SK-N-SH treated with all-trans-retinoic acid at 6 μM for 48 hours (cell line): ENCODE measurements at places on chromosomes 12 and 14.

- ATAC-seq = no peak
These were observed 268.2 kb upstream of the DAAM1 start for GRCh38 chr14:58920230-58920629.

- ATAC-seq = peak; percentile 37
These were observed 15.8 kb upstream of the ORAI1 start for GRCh38 chr12:121610239-121611149.

GRCh38 chr12:10641735-10642500 lies 28.5 kb upstream of the MAGOHB start:
- no peak for ATAC-seq

- no peak for ATAC-seq
These were observed 745.7 kb downstream of the DIO2 start for GRCh38 chr14:79465651-79466050.

- ATAC-seq = peak; percentile 63
These were observed 84.3 kb downstream of the TNFAIP2 start for GRCh38 chr14:103207388-103208072.

GRCh38 chr14:89978656-89979055 lies 22.9 kb downstream of the TDP1 start:
- ATAC-seq = no peak

- ATAC-seq = no peak
These were observed 30.9 kb upstream of the AMN start for GRCh38 chr14:102891556-102891955.

DNA sequence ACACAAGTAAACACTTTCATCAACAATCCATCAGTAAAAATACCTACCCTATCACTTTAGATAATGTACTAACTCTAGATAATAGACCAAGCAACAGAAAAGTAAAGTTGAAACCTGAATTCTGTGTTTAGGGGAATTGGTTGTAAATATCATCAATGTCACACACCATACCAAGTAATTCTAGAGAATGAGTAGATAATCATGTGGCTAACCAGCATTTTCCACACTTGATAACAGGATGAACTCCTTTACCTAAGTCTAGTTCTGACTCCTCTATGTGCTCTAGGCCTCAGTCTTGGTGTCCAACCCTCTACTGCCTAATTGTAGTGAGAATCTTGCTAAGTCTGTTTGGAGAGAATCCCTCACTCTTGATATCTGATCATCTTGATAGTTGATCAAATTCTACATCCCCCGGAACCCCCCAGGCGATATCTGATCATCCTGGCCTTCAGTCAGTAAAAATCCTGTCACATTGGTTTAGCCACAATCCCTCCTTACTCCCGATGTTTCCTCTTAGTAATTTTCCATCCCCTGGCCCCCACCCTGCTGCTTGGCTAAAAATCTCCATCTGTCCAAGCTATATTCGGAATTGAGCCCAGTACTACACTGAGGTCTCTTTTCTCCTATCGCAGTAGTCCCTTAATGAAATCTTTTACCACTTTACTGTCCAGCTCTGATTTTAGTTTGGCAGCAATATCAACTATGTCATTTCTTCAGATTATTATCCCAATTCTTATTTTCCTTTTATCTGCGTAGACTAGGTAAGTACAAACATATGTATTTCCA lies 3.4 kb upstream of the SLCO1A2 start:
- ATAC-seq = no peak

- ATAC-seq = peak; percentile 58
These were observed 20.0 kb upstream of the FICD start for GRCh38 chr12:108495054-108495453.

DNA sequence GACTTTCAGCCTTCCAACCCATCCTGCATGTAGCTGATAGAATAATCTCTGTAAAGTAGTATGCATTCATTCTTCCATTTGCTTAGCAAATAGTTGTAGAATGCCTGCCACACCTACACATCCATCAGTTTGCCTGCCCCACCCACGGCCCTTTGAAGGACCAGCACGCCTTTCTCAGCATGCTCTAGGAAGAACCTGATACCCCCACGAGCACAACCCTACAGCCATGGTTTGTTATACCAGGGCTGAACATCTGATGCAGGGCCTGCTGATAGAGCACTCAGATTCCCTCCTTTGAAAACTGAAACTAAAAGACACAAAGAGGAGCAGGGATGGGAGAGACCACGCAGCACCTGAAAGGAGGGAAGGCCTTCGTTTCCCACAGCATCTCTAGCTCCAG lies 205.1 kb downstream of the ANO2 start:
- no peak for ATAC-seq

DNA sequence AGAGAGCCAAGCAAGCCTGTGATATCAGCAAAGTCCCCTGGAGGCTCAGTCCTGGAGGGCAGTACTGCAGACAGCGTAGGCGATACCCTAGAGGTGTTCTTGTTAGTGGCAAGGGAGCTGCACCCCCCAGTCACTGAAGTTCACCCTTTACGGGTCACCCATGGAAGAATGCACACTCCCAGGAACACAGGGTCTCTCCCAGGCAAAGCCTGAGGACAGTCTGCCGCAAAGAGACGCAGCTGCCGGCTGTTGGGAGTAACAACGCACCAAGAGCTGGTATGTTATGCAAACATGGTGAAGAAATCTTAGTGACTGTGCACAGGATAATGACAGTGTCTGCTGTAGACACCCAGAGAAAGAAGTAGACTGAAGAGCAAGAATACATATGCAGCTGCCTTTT lies 43.5 kb upstream of the NOS1 start:
- no peak for ATAC-seq

- ATAC-seq = no peak
These were observed 22.7 kb downstream of the MFAP5 start for GRCh38 chr12:8639936-8640335.

- peak; percentile 87 for ATAC-seq
These were observed at the start of gene ADCY6 for GRCh38 chr12:48788854-48789775. Gene ADCY6, minus strand, starts transcription at chr12:48789089. Its CDS starts 5,655 bp downstream, at chr12:48783434.

- no peak for ATAC-seq
These were observed 341 bp downstream of the ZNF10 start for GRCh38 chr12:133130808-133131128.

DNA sequence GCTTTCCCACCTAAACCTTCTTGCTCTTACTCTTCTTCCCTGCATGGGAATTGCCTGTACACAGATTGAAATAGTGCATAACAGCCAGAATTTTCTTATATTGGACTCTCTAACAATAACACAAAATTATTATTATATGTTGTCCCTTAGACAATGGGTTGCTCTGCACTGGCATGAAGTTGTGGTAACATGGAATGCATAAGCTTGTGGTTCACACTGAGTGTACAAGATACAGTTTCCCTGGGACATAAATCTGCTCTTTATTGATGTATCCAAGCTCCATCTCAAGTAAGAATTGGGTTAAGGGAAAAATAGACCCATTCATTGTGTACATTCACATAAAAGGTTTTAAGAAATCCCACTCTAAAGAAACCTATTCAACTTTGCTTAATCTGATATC lies 114.4 kb upstream of the NTF3 start:
- ATAC-seq = no peak

- no peak for ATAC-seq
These were observed 141.3 kb downstream of the KLHL28 start for GRCh38 chr14:44820230-44820964.

DNA sequence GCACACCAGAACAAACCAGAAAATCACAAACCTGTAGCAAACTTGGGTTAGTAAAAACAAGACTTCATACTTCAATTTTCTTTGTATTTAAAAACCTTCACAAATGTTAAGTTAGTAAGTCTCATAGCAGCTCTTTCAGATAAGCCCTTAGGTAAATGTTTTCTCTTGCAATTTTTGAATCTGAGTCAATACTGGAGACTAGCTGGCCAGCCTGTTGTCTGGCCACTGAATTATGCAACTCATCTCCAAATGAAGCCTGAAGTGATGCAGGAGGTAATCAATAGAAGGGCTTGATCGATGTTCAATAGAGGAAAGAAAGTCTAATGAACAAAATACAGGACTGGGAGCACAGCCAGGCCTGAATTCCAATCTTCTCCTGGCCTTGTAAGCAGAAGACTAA lies 465.2 kb downstream of the LRIG3 start:
- ATAC-seq = no peak

DNA sequence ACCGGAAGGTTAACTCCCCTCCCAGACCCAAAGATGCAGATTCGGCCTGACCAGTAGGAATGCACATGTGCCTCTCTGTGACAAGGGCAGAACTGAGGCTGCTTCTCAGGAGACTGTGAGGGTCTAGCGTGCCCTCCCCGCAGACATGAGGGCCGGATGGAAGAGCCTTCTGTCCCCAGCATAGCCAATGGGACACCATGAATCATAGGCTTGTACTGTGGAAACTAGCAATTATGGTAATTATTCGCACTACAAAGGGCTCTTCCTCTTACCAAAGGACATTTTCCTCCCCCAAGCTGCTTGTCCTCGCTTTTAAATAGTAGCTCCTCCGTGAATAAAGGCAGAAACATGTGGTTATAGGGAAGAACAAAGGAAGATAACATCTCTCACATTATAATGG lies 6.2 kb downstream of the COA8 start:
- ATAC-seq = no peak

DNA sequence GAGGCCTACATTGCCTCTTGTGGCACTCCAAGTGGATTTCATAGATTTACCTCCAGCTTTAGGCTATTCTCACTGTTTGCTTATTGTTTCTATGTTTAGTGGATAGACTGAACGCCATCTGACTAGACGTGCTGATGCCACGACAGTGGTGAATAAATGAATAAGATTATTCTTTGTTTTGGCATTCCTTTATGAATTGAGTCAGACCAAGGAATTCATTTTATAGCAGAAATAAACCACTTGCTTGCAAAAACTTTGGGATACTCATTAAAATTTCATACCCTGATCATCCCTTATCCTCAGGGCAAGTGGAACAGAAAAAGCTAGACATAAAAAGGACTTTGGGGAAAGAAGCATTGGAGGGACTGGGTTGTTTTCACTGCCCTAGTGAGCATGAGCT lies 71.7 kb upstream of the FERMT2 start:
- ATAC-seq = no peak

GRCh38 chr14:96297000-96297399 lies 41.0 kb downstream of the BDKRB1 start:
- ATAC-seq = peak; percentile 75; the same call in 2 of the 3 replicates

DNA sequence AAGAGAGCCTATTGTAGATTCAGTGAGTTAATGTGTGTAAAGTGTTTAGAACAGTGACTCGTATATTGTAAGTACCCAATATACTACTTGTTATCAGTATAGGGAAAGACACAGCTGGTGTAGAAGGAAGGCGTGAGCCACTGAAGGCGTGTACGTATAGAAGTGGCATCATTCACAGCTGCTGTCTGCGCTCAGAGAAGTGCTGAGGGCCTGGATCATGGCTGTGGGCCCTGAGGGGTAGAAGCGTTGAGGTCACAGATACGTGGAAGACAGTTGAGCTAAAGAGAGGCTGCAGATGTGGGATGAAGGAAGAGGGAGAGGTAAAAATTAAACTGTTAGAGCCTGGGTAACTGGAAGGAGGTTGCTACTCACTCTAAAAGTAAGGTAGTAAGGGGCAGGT lies 5.9 kb downstream of the C12orf75 start:
- ATAC-seq = no peak
